ENCODE measurements at places on chromosomes 6 and 20.
A peak's percentile ranks its signal among the peaks of the same experiment; 100 is the strongest.

GRCh38 chr6:126170978-126171382 is 168.9 kb upstream of the CENPW start:
- no peak overlapping the region for H3K4me3 ChIP-seq
- no peaks in the 10 kb centered on the region for H3K27me3 ChIP-seq
- H3K36me3 ChIP-seq, result no peaks in the 10 kb centered on the region
- H3K27ac ChIP-seq, result no peak overlapping the region

- no peaks in the 10 kb centered on the region for H3K36me3 ChIP-seq
- no peaks in the 10 kb centered on the region for H3K27me3 ChIP-seq
- no peak overlapping the region for H3K27ac ChIP-seq
- no peak overlapping the region for H3K4me3 ChIP-seq
Observed at GRCh38 chr6:43328528-43328927, 19.9 kb upstream of the CRIP3 start.

GRCh38 chr6:17159240-17159639 is 57.4 kb downstream of the STMND1 start:
- no peak for DNase-seq
- no peaks in the 10 kb centered on the region for H3K36me3 ChIP-seq
- H3K27me3 ChIP-seq, result no peaks in the 10 kb centered on the region
- H3K4me3 ChIP-seq, result no peak overlapping the region

DNA sequence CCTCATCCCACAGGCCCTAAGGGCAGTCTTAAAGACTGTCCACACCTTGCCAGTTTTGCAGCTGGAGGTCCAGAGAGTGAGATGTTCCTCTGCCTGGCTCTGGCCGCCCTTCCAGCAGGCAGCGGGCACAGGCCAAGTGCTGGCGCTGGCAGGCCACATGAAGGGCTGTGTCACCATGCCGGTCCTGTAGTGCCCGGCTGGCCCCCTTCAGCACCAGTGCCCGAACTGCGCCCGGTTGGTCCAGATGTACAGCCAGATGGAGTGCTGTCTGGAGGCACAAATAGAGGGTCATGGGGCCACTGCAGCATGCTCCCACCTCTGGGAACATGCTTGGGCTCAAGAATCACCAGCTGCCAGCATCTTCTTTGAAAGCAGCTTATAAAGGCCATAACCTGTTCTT is 3.8 kb downstream of the NFKBIE start:
- H3K27me3 ChIP-seq, result no peaks in the 10 kb centered on the region
- H3K36me3 ChIP-seq, result peaks cover 22% of the 10 kb centered on the region
- H3K4me1 ChIP-seq, result peaks cover 38% of the 10 kb centered on the region
- no peak overlapping the region for H3K27ac ChIP-seq

- H3K36me3 ChIP-seq, result no peaks in the 10 kb centered on the region
- H3K27me3 ChIP-seq, result no peaks in the 10 kb centered on the region
- peak overlapping the region; percentile 45 for H3K27ac ChIP-seq
- DNase-seq, result no peak
- H3K4me1 ChIP-seq, result peaks cover 18% of the 10 kb centered on the region
Observed at GRCh38 chr20:46900826-46901225, 6.2 kb downstream of the EYA2 start.

DNA sequence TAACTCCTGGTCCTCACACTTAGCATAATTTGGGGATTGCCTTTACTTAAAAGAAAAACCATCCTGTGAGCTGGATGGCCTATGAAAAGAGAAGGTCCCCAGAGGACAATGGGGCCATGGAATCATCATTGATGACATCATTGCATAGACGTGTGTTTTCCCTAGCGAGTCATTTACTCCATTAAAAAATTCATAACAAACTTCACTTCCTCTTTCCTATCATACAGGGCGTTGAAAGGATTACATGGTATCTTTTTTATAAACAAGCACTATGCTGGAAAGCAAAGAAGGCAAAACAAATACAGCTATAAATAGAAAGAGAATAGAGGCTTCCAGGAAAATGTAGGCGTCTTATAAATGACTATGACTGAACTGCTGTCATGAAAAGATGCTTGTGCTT is 11.3 kb upstream of the COL12A1 start:
- no peak for DNase-seq
- H3K27ac ChIP-seq, result no peak overlapping the region
- no peaks in the 10 kb centered on the region for H3K27me3 ChIP-seq
- H3K4me1 ChIP-seq, result no peaks in the 10 kb centered on the region
- no peak overlapping the region for H3K4me3 ChIP-seq

DNA sequence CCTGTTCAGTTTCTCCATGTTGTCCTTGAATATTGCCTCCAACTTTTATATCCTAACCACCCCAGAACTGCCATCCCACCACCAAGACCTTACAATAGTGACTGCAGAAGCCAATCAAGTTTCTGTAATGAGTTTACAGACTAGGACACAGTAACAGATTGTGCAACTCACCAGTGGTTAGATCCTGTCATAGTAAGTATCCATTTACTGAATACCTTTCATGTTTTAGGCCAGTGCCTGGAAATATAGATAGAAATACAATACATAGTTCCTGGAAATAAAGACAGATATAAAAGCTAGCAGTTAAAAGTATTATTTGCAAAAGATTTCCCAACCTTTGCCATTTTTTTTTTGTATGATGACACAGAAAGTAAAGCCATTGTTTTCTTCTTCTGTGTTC is 471.8 kb upstream of the BTBD3 start:
- DNase-seq, result no peak
- no peaks in the 10 kb centered on the region for H3K27me3 ChIP-seq
- no peaks in the 10 kb centered on the region for H3K4me1 ChIP-seq
- H3K4me3 ChIP-seq, result no peak overlapping the region

DNA sequence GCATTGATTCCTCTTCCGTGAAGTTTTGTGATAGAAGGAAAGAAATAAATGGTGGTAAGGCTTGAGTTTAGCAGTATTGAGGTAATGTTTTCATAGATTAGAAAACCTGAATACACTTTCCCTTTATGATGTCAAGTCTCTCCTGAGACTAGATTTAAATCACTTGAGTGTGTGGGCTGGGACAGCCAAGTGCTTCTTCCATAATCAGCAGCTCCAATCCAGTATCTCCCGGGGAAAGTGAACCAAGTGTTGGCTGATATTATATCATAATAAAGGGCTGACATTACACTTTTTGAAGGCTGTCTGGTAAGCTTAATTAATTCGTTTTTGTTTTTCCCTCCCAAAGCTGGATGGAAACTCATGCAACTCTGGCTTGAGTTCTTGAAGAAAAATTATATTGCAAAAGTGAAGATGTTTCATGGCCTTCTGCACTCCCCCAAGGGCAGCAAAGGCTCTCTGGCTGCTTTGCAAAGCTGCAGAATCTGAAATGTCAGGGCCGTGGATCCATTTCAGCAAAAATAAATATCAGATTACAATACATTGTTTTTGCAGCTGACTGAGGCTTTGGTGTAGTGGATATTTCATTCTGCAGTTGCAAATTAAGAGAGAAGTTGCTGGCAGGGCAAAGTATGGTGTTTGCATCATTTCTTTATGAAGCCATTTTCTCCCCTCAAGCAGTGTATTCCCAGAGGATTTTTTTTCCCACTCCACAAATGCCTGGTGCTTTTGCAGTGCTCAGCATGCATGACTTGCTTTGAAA is 101.2 kb downstream of the MKKS start:
- H3K4me1 ChIP-seq, result no peaks in the 10 kb centered on the region
- H3K36me3 ChIP-seq, result no peaks in the 10 kb centered on the region
- H3K4me3 ChIP-seq, result no peak overlapping the region

GRCh38 chr6:36752187-36752885 is 54.7 kb downstream of the RAB44 start:
- no peaks in the 10 kb centered on the region for H3K27me3 ChIP-seq
- no peak overlapping the region for H3K4me3 ChIP-seq
- no peak for DNase-seq
- H3K4me1 ChIP-seq, result peaks cover 5% of the 10 kb centered on the region

DNA sequence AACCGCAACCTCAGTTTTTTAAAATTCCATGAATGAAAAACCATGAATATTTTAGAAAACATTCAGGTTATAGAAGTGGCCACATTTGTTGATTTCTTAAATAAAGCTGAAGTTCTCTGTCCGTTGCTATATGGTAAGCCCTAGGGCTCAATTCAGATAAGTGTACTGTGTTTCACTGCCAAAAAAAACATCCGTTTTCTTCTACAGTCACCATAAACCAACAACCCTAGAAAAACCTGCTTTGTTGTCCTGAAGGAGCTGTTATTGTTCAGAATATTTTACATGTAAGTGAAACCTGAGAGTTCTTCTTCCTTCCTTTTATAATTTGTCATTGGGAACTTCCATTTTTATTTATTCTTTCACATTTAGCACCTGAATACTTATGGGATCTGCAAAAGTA is 274.1 kb downstream of the TFAP2A start:
- H3K27me3 ChIP-seq, result no peaks in the 10 kb centered on the region
- H3K4me3 ChIP-seq, result no peak overlapping the region
- no peaks in the 10 kb centered on the region for H3K4me1 ChIP-seq

- H3K27me3 ChIP-seq, result no peaks in the 10 kb centered on the region
- H3K4me1 ChIP-seq, result no peaks in the 10 kb centered on the region
- no peak overlapping the region for H3K4me3 ChIP-seq
- DNase-seq, result no peak
- H3K27ac ChIP-seq, result no peak overlapping the region
Observed at GRCh38 chr20:51275826-51276225, 252.9 kb upstream of the KCNG1 start.

DNA sequence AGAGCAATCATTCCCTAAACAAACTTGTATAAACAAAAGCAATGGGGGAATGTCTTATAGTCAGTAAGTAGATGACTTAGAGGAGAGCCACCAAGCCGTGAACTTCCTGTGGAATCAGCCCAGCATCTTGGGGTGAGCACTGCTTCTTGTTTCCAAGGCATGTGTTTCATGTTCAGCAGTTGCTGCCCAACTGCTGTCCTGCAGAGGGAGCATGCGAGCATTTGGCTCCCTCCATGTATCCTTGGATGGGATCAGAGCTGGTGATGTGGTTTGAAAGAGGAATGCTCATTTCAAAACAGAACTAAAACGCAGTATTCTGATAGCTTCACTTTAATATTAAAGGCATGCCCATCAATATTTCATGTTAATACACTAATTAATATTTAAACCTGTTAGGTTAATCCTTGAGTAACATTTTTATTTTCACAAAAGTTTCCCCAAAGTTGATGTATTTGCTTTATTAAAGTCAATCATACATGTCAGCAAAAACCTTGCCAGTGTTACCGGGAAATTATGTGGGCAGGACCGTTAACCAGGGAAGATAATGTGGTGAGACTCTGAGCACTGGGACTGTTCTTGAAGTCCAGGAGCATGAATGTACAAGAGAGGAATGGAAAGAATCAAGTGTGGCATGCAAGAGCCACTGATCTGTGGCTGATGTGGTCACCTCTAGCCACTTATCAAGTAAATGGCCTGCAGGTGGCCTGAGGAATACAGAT is 172.1 kb upstream of the GGTLC1 start:
- no peaks in the 10 kb centered on the region for H3K36me3 ChIP-seq
- no peaks in the 10 kb centered on the region for H3K27me3 ChIP-seq
- H3K27ac ChIP-seq, result no peak overlapping the region
